K562 (cell line): ENCODE measurements at places on chromosomes 7 and 10.

- no peak for DNase-seq
Measured at GRCh38 chr10:124649214-124649613, 95.0 kb downstream of the FAM53B start.

- DNase-seq: peak; percentile 79
Measured at GRCh38 chr7:155412416-155413253, 45.3 kb upstream of the EN2 start.

DNA sequence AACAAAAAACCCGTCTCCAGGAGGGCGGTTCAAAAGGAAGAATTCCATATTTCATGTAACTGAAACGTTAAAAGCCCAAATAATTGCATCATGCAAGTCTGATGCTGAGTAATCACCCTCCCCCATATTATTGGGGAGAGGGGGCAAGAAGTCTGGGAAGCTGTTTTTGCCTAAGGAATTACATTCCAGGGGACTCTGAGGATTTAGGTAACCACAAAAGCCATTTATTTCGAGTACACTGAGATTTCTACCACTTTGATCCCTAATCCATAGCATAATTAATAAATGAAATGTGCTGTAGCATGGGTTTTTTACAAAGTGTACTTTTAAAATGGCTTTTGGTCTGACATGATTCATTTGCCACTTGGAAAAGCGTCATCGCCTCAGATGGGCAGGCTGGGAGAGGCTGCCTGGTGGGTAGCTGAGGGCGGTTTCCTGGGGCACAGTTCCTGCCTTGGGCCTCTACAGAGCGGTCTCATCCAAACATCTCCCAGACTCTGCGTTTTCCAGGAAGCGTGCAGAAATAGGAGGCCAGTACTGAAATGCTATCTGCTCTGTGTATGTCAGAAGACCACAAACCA is 106.5 kb downstream of the TCF7L2 start:
- DNase-seq: no peak

- DNase-seq: no peak
Measured at GRCh38 chr10:120578134-120578533, 121.1 kb downstream of the PLPP4 start.

- no peak for DNase-seq
Measured at GRCh38 chr7:149666360-149666945, 106.9 kb downstream of the ZNF467 start.

DNA sequence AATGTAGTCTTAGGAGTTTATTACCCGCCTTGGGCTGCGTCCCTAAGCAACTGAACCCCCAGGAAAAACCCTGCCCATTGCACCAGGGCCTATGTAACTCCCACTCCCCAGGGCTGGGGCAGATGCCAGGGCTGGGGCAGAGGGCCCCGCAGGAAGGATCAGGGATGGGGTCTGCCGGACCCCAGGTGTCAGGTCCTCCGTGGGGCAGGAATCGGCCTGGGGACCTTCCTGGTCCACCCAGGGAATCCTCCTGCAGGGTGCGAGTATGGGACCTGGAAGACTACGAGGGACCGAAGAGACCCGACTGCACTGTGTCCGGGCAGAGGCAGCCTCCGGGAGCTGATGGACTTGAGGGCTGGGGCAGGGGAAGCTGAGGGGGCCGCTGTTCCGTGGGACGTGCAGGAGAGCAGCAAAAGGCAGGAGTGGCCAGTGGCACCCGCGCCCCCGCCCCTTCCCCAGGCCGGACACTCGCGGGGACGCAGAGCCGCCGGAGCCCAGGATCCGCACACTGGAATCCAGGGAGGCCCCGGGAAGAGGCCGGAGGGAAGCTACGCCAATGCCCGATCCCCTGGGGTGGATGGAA is 2.5 kb upstream of the ATP5MF start:
- no peak for DNase-seq

- peak; percentile 37 for DNase-seq
Measured at GRCh38 chr7:74233655-74234285, 20.4 kb downstream of the RFC2 start.

DNA sequence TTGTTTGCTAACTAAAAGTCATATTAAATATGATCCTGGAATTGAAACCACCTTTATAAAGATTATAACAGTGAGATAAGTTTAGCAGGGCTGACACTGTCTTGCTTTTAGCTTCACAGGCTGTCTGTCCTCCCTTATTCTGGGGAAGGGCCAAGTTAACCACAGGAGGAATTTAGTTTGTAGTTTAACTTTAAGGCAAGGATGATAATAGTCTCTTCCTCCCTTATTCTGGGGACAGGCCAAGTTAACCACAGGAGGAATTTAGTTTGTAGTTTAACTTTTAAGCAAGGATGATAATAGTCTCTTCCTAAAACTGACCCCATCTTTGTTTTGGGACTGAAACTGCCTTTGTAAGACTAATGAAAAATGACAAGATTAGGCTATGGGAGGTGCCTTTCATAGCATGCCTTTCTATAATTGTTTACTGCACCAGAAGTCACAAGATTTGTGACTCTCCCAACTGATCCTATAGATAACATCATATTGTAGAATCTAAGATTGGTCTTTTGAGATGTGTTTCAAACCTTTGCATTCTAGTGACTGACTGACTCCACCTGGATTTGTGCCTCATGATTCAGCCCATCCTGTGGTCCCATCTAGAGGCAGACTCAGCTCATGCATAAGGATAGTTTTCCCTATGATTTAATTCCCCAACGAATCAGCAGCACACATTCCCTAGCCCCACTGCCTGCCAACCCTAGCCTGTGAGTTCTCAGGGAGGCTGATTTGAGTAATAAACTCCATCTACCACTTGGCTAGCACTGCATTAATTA is 212.0 kb downstream of the MAGI2 start:
- no peak for DNase-seq

DNA sequence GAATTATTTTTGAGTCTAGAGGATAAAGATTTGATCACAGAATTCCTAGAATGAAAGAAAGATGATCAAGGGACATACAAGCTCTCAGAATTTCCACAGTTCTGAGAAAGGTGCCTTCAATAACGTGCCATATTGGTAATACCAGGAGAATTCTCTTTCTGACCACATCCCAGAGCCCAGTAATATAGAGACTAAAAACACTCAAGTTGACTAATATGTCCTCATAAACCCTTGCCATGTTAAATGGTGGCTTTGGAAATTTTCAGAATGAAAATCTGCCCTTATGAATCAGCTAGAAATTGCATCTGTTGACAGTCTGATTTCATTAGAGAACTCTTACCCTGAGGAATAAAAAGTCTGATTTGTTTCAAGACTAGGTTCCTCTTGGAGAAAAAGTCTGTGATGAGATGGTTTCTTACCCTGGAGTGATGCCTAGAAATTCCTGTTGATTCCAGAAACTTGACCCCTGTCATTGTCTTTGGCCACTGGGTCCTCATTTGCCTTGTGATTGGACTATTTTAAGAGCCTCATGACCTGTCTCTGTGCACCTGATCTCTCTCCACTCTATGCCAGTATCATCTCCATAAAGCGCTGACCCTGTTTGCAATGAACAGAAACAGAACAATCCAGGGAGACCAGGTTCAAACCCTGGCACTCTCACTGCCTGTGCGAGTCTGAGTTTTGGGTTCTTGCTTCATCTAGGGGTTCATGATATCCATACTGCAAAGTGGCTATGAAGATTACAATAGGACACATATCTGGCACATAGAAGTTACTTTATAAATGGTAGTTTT is 3.3 kb downstream of the IL2RA start:
- DNase-seq: no peak

DNA sequence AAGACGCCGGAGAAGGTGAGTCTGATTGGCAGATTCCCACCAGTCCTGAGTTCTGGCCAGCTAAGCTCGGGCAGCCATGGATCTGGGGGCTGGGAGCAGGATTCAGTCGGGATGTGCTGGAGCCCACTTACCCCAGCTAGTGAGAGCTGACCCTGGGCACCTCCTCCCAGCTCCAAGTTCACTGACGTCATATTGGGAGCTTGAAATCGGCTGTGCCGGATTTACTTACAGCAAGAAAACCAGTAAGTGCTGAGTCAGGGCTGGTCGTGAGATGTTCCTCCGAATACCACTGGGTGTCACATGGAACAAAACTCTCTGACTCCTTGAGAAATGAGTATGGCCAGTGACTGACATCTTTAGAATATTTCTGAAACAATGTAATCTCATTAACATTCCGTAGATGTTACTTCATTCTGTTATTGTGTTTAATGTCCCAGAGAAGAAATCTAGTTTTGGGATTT is 621.2 kb downstream of the SDK1 start:
- peak; percentile 68 for DNase-seq

- DNase-seq: no peak
Measured at GRCh38 chr10:48714088-48714487, 29.4 kb downstream of the WDFY4 start.

GRCh38 chr7:69162931-69163670 is 435.2 kb upstream of the AUTS2 start:
- no peak for DNase-seq

- no peak for DNase-seq
Measured at GRCh38 chr7:156600496-156600895, 40.1 kb upstream of the RNF32 start.

- no peak for DNase-seq
Measured at GRCh38 chr10:89879121-89879520, 177.7 kb downstream of the KIF20B start.

DNA sequence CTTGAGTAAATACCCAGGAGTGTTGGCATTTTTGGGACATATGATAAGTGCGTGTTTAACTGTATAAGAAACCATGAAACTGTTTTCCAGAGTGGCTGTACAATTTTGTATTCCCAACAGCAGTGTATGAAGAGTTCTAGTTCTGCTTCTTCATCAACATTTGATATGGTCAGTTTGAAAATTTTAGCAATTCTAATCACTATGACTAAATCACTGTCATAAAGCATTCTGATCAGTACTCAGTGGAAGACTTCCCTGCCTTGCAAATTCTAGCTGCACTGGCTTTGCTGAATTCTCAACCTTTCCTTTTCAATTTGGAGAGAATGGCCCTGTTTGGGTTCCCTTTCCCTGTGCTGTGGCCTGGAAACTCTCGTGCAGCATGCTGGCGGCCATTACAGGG is 18.6 kb upstream of the FAM221A start:
- DNase-seq: no peak

DNA sequence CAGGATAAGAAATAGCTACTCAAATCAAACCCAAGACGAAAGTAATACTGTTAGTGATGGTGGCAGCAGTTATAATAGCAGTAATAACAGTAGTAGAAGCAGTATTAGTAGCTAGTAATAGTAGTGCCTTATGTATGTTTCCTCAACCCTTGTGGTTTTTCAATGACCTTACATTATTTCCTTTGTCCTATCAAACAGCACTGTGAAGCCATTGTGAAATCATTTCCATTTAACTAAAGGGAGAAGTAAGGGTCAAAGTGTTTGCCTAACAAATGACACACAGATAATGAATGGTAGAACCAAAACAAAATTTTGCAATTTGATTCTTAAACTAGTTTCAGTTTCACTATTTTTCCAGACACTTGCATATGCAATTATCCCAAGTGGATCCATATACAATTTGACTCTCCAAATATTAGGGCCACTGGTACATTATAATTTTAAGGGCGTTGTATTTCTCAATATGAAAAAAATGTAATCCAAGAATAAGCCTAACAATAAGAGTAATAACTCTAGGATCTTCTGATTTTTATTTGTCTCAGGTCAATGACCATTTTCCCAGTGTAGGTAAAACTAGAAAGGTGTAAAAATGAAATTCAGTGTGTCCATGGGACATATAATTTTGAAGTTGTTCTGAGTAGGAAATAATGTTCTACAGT is 33.7 kb upstream of the TMEM26 start:
- no peak for DNase-seq

GRCh38 chr10:15433850-15434537 is 62.9 kb upstream of the FAM171A1 start:
- peak; percentile 52 for DNase-seq

DNA sequence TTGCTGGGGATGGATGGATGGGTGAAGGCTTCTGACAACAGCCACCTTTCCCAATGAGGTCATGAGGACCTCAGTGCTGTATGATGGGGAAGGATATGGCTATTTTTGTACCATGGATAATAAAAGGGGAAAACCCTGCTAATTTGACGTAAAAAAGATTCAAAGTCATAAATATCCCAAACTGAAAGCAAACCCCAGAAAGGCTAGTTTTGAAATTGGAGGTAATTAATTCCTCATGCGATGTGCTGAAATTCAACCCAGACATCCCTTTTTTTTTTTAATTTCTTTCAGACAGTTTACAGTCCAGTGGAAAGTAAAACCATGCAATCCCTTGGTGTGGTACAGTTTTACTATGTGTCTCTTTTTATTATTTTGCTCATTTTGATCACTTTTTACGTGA is 254.5 kb upstream of the BMPER start:
- DNase-seq: no peak

DNA sequence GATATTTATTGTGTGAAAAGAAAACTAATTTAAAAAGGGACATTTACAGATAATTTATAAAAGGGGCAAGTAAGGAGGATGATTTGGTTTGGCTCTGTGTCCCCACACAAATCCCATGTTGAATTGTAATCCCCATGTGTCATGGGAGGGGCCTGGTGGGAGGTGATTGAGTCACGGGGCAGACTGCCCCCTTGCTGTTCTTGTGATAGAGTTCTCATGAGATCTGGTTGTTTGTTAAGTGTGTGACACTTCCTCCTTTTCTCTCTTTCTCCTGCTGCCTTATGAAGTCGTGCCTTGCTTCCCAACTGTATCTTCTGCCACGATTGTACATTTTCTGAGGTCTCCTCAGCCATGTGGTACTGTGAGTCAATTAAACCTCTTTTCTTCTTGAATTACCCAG is 171.0 kb upstream of the SEMA3E start:
- no peak for DNase-seq

GRCh38 chr10:133347710-133348517 is 741 bp downstream of the PRAP1 start:
- no peak for DNase-seq

DNA sequence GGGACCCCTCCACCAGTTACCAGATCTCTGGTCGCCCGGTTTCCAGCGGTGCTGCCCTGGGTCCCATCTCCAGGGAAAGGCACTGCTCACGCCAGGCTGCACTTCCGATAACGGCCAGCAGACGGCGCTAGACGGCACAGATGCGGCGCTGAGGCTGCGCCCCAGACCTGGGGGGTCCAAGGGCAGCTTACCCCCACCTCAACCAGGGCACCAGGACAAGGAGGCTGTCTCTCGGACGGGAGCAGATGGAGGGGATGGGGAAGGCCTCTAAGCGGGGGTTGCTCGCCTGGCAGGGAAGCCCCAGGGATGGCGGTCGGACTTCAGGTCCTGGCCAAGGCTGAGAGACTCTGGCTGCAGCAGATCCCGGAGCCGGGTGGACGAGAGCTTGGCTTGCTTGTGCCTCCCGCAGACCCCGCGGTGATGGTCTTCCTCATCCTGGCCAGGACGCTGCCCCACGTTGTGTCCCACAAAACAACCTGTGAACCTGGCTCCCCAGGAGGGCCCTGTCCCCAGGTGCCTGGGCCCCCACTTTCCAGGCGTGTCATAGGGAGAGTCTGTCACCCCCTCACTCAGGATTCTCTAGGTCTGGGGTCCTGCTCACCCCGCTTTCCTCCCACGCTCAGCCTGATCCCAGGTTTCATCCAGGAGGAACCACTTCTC is 23.9 kb upstream of the ZNF716 start:
- peak; percentile 9 for DNase-seq

- peak; percentile 51 for DNase-seq
Measured at GRCh38 chr7:23357190-23358093, 58.3 kb downstream of the MALSU1 start.

- no peak for DNase-seq
Measured at GRCh38 chr7:19958309-19958896, 185.0 kb upstream of the TMEM196 start.
